MCF 10A (cell line): ENCODE measurements at places on chromosomes 6 and 20.

DNA sequence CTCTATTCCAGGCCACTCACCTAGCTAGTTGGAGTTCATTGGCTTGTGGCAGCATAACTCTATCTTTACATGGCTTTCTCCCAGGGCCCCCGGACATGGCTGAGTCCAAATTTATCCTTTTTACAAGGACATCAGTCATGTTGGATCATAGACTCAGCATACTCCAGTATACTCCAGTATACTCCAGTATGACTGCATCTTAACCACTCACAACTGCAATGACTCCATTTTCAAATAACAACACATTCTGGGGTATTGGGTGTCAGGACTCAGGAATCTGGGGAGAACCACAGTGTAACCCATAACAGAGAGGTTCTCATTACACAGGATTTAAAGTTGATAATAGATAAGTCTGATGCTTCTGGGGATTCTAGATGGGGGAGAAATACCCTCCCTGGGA, 53.8 kb upstream of the TSHZ2 start:
- no peak overlapping the region for H3K27ac ChIP-seq
- no peak for DNase-seq
- peaks cover 13% of the 10 kb centered on the region for H3K4me1 ChIP-seq
- no peaks in the 10 kb centered on the region for H3K27me3 ChIP-seq

- peak; percentile 94 for DNase-seq
- peak overlapping the region; percentile 84 for H3K27ac ChIP-seq
- no peaks in the 10 kb centered on the region for H3K36me3 ChIP-seq
- H3K4me3 ChIP-seq: no peak overlapping the region
These were observed 102.1 kb downstream of the CEBPB start for GRCh38 chr20:50292591-50293283.

DNA sequence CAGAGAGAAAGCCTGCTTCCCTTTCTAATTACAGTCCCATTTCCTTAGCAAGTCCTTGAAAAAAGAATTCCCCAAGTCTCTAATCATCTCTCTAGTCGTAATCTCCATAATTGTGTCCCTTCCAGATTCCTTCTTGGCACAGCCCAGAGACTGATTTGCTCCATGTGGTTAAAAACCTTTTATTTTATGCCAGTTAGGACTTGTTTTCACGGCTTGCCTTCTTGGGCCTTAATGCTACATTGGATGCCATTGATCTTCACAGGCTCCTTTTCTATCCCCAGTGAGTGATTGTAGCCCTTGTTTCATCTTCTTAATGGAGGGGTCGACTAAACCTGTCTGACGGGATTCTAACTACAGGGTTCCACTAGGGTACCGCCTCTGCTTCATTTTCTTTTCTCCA, 650.6 kb upstream of the ARID1B start:
- H3K4me1 ChIP-seq: peaks cover 5% of the 10 kb centered on the region
- H3K36me3 ChIP-seq: no peaks in the 10 kb centered on the region
- no peak for DNase-seq
- no peaks in the 10 kb centered on the region for H3K27me3 ChIP-seq
- no peak overlapping the region for H3K4me3 ChIP-seq

- H3K27me3 ChIP-seq: no peaks in the 10 kb centered on the region
- H3K27ac ChIP-seq: peak overlapping the region; percentile 54
- peak overlapping the region; percentile 78 for H3K4me3 ChIP-seq
- peak; percentile 25 for DNase-seq
- H3K36me3 ChIP-seq: peaks cover 9% of the 10 kb centered on the region
These were observed 740 bp downstream of the NELFCD start for GRCh38 chr20:58981628-58982364.

- no peaks in the 10 kb centered on the region for H3K36me3 ChIP-seq
- no peak overlapping the region for H3K27ac ChIP-seq
- no peak for DNase-seq
- H3K4me3 ChIP-seq: no peak overlapping the region
These were observed 184.4 kb downstream of the CDH26 start for GRCh38 chr20:60142587-60142986.

DNA sequence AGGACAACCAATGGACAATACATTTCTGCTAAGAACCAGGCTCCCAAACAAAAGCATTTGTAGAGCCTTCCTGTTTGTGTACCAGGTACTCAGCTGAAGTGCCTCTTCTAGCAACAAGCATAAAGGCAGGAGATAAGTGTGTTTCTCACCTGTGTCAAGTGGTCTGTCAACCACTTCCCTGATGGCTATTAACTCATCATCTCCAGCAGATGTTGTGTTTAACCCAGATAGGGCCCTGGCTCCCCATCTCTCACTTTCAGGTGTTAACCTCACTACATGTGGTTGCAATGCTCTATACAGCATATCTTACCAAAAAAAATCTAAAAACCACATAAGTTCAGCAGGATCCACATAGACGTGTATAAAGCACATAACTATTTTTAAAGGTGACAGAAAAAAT, 9.6 kb upstream of the IL17A start:
- no peak overlapping the region for H3K27ac ChIP-seq
- no peaks in the 10 kb centered on the region for H3K27me3 ChIP-seq
- no peak overlapping the region for H3K4me3 ChIP-seq
- DNase-seq: no peak
- no peaks in the 10 kb centered on the region for H3K36me3 ChIP-seq

DNA sequence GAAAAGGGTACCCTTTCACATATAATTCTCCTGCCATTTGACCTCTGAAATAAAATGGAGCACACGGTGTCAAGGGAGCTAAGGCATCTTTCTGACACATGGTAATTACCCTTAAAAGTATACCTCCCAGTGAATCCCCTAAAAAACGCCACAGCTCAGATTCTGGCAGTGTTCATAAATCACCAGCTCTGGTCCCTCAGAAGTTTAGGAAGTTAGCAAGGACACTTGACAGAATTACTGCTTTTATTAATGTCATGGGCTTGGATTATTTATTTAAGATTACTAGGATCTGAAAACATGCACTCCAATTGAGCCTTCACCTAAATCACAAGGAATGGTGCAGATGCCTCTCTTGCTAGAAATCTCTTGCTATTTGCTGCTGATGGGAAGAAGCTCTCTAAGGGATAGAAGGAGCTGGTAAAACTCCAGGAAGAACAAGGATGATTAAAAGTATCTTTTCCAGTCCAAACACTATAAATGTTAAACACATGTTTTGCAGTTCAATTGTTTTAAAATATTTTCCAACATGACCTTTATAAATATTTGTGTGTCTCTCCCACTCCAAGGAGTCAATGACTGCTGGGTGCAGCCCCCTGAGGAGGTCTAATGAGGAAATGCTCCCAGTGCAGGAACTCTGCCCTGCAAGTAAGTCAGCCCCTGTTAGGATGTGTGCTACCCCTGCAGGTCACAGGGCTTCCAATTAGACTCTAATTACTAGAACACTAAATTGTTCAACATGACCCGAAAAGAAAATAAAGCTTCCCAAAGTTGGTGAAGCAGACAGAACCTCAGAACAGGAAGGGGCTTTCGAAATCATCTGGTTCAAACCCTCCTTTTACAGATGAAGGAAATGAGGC, 230.3 kb downstream of the TFAP2A start:
- DNase-seq: no peak
- H3K36me3 ChIP-seq: no peaks in the 10 kb centered on the region
- H3K27me3 ChIP-seq: no peaks in the 10 kb centered on the region
- H3K4me3 ChIP-seq: no peak overlapping the region

GRCh38 chr6:120671519-120671918, 662.8 kb downstream of the TBC1D32 start:
- no peaks in the 10 kb centered on the region for H3K36me3 ChIP-seq
- DNase-seq: no peak
- H3K4me1 ChIP-seq: peaks cover 7% of the 10 kb centered on the region
- H3K4me3 ChIP-seq: no peak overlapping the region
- no peak overlapping the region for H3K27ac ChIP-seq
- no peaks in the 10 kb centered on the region for H3K27me3 ChIP-seq

DNA sequence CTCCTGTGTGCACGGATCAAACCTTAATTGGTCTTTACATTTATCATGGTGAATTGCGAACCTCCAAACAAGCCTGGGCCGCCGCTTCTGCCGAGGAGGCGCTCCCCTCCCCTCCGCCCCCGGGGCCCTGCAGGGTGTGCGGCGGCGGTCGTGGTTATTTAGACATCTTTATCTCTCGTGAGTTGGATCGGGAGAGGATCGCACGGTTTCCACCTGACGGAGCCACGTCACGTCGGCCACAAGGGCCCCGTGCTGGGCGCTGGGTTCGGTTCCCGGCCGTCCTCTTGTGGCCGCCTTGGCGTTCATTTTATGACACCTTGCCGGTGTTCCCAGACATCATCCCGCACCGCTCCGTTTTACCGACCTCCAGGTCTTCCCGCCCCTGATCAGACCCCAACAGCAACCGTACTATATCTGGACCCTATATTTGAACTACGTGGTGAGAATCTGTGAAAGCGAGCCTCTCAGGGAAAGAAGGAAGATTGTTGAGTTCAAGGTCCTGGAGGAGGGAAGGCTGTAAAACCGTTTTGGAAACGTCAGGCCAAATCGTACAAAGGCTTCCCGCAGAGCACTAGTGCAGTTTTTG, 1.3 kb upstream of the CNR1 start:
- DNase-seq: no peak
- no peaks in the 10 kb centered on the region for H3K36me3 ChIP-seq
- H3K4me1 ChIP-seq: no peaks in the 10 kb centered on the region
- H3K27ac ChIP-seq: no peak overlapping the region
- H3K4me3 ChIP-seq: no peak overlapping the region

DNA sequence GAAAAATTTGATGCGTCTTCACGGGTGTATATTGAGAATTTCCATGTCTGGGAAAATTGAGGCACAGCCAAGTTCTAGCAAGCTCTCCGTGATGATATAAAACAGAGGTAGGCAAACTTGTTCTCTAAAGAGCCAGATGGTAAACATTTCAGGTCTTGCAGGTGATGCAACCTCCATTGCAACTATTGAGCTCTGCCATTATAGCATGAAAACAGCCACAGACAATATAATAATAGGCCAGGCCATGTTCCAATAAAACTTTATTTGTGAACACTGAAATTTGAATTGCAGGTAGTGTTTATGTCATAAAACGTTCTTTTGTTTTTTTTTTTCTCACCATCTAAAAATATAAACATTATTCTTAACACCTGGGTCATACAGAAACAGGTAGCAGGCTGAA, 168.2 kb downstream of the ZNF217 start:
- H3K36me3 ChIP-seq: no peaks in the 10 kb centered on the region
- DNase-seq: no peak
- no peak overlapping the region for H3K27ac ChIP-seq
- H3K27me3 ChIP-seq: no peaks in the 10 kb centered on the region

- no peak overlapping the region for H3K27ac ChIP-seq
- peaks cover 7% of the 10 kb centered on the region for H3K4me1 ChIP-seq
- H3K36me3 ChIP-seq: peaks cover 79% of the 10 kb centered on the region
- DNase-seq: no peak
These were observed 66.4 kb downstream of the SSR1 start for GRCh38 chr6:7246401-7247178.
